ENCODE measurements at places on chromosomes 7 and 10. TPM values are rescaled to one million over a fixed set of nuclear protein-coding genes. Genes with fewer than 3 reads are reported as not detected.

The LRRTM3 gene
- not detected for polyA plus RNA-seq

The OR2A42 gene
- not detected for polyA plus RNA-seq

The CALHM1 gene
- not detected for polyA plus RNA-seq

The LRRC17 gene
- 964 TPM for polyA plus RNA-seq

The EPO gene
- polyA plus RNA-seq, result not detected

The TEX47 gene
- not detected for polyA plus RNA-seq

The RAMP3 gene
- polyA plus RNA-seq, result not detected

The ACHE gene
- 0.35 TPM for polyA plus RNA-seq

The FAM25C gene
- polyA plus RNA-seq, result not detected

The TMEM176A gene
- polyA plus RNA-seq, result 1.5 TPM

DNA sequence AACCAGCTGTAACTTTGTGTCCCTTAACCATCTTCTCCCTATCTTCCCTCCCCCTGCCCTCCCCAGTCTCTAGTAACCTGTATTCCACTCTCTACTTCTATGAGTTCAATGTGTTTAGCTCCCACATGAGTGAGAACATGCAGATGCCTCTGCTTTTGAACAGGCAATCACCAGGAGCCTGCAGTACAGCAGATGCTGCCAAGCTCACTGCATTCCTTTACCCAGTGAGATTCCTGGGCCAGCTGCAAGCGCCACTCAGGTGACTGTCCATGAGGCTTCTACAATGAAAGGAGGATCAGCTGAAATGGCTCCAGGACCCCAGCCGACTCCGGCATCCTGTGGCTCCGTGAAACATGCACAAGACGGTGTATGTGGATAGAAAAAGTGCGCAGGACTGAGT, 15.7 kb downstream of the GRID1 start:
- no peak for DNase-seq

DNA sequence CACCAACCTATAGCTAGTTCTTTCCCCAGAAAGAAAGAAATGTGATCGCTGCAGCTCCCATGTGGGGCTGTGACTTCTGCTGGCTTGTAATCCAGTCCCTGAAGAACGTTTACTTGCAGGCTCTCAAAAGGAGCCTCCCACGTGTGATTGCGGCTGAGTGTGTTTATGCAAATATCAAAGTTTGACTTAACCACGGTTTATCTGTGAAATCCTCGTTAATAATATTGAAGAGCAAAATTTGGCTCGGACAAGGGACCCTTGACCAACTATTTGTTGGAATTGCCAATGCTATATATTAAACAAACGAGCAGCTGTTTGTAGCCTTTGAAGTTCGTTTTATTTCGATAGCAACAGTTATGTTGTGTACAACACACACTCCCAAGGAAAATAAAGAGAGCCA, 470.1 kb upstream of the NRP1 start:
- DNase-seq, result no peak

GRCh38 chr7:108629651-108630400, 60.2 kb downstream of the DNAJB9 start:
- DNase-seq, result no peak

DNA sequence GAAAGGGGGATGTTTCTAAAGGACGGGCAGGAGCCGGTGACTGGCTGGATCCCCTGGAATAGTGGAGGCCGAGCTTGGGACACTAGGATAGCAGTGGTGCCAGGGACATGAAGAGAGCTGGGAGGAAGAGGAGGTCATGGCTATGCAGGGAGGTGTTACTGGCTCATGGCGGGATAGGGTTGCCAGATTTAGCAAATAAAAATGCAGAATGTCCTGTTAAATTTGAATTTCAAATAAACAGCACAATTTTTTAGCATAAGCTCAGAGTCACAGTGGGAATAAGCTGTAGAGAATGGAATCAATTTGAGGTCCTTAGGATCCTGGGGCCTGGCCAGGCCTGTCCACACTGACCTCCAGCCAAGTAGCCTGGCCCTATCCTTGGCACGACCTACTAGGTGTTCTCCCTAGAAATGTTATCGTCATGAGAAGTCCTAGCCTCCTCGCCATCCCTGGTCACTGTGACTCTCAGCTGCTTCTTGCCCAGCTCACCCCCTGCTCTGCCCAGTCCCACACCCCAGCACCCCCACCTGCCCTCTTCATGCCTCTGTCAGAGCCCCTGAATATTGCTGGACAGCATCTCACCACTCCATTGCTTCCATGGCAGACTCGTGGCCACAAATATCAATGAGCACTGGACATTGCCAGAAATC, 7.6 kb upstream of the KCP start:
- no peak for DNase-seq

- DNase-seq, result no peak
Measured at GRCh38 chr7:158097453-158098124, 490.0 kb downstream of the PTPRN2 start.

- no peak for DNase-seq
Measured at GRCh38 chr7:102169651-102170392, 116.8 kb upstream of the SH2B2 start.

GRCh38 chr7:151310578-151310977, 31.0 kb upstream of the NUB1 start:
- DNase-seq, result no peak

DNA sequence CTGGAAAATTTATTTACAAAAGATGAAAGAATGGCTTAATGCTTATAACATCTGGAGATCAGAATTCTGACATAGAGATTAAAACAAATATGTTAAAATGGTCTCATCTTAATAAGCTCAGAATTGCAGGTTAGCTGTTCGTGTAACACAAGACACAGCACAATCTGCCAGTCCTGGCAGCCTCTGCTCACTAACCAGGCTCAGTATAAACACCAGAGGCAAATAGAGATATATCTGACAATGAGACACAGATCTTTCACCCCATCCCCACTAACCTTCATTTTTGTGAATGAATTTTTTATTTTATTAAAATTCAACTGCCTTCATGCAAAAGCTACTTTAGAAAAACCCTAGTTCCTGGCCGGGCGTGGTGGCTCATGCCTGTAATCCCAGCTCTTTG, 51.8 kb downstream of the RELN start:
- DNase-seq, result no peak

- DNase-seq, result no peak
Measured at GRCh38 chr10:122293961-122294380, 22.9 kb downstream of the BTBD16 start.

- DNase-seq, result no peak
Measured at GRCh38 chr10:20608503-20608902, 288.6 kb downstream of the NEBL start.

GRCh38 chr10:122115874-122116273, 126.9 kb downstream of the TACC2 start:
- no peak for DNase-seq

- DNase-seq, result no peak
Measured at GRCh38 chr7:39360766-39361165, 205.4 kb upstream of the YAE1 start.

- no peak for DNase-seq
Measured at GRCh38 chr7:98284335-98285036, 3.0 kb downstream of the BRI3 start.

- no peak for DNase-seq
Measured at GRCh38 chr10:112792487-112793201, 157.4 kb upstream of the TCF7L2 start.

DNA sequence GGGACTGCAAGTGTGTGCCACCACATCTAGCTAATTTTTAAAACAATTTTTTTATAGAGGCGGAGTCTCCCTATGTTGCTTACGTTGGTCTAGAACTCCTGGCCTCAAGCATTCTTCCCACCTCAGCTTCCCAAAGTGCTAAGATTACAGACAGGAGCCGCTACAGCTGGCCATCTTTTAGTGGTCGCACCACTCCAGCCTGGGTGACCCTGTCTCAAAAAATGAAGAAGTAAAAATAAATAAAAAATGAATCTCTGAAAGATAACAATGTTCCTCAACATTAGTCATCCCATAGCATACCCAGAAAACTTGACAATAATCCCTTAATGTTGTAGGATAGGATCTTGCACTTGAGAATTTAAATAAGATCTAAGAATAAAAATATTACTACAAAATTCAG, 18.2 kb downstream of the WBP1L start:
- no peak for DNase-seq

DNA sequence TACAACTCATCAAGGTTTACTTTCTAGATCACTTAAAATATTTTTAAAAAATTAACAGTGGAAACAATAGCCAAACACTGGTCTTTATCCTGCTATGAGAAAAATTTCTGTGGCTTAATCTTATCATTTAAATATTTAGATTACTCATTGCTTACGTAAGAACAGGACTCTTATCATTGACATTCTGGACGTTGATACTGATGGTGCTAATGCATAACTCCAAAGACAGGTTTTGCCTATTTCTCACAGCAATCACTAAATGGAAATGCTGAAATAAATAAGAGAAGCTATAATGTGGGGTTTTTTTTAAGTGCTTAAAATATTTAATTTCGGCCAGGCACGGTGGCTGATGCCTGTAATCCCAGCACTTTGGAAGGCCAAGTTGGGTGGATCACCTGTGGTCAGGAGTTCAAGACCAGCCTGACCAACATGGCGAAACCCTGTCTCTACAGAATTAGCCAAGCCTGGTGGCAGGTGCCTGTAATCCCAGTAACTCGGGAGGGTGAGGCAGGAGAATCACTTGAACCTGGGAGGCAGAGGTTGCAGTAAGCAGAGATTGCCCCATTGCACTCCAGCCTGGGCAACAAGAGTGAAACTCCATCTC, 195.0 kb downstream of the HGF start:
- peak; percentile 58 for DNase-seq

- no peak for DNase-seq
Measured at GRCh38 chr7:51288896-51289622, 27.6 kb downstream of the COBL start.

DNA sequence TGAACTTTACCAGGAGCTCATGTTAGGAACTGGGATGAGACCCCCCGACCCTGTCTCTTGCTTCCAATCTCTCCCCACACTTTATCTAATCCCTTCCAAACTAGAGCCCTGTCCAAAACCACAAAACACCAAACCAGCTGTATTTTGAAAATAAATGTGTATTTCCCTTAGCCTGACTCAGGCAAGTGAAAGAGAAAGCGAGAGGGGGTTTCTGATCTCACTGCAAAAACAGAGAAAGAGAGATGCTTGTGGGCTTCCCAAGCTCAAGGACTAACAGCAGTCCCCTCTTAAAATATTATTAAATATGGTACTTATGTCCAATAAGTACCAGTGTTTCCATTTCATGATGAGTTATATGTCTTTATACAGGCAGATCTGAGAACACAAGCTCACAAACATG, 122.0 kb downstream of the AGMO start:
- no peak for DNase-seq

GRCh38 chr7:100867776-100868485, 744 bp downstream of the TRIP6 start:
- no peak for DNase-seq

DNA sequence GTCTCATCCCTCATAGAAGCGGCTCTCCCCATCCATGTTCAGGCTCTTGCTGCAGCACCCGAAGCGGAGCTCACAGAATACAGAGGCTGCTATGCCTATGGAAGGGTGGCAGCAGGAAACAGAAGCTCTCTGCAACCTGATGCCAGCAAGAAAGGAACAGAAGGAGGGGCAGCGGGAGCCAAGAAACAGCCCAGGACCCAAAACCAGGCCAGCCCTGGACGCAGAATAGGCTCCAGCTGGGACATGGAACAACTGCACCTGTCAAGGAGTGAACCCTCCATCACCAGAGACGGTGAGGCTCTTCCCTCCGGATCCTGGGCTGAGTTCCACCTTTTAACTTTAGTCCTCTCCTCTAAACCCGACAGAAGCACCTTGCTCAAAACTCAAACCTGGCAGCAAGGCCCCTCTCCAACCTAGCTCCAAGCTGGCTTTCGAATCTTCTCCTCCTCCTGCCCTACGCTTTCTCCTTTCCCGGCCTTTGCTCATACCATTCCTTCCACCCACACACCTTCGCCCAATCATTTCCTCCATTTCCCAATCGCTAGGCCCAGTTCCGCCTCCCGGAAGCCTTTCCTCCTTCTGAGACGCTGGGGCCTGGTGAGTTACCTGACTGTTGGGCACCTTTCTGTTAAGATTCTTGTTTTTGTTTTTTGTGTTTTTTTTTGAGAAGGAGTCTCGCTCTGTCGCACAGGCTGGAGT, 122.8 kb upstream of the ZNF92 start:
- DNase-seq, result no peak

DNA sequence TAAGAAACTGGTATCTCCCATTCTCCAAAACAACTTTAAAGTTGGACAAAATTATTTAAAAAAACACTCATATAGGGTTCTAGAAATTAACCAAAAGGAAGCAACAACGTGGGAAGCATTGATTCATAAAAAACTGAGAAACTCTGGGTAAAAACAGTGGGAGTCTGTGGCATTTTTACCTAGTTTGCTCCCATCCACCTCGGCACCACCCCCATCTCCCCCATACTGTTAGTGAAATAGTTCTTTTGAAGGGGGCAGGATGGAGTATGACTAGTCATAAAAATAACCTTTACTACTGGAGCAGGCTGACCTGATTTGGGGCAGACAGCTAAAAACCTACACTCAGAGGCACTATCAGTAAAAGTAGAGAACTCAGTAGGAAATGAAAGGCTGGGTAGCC, 123.2 kb downstream of the AVL9 start:
- no peak for DNase-seq

- DNase-seq, result no peak
Measured at GRCh38 chr10:60140651-60141632, 234.6 kb upstream of the CCDC6 start.

DNA sequence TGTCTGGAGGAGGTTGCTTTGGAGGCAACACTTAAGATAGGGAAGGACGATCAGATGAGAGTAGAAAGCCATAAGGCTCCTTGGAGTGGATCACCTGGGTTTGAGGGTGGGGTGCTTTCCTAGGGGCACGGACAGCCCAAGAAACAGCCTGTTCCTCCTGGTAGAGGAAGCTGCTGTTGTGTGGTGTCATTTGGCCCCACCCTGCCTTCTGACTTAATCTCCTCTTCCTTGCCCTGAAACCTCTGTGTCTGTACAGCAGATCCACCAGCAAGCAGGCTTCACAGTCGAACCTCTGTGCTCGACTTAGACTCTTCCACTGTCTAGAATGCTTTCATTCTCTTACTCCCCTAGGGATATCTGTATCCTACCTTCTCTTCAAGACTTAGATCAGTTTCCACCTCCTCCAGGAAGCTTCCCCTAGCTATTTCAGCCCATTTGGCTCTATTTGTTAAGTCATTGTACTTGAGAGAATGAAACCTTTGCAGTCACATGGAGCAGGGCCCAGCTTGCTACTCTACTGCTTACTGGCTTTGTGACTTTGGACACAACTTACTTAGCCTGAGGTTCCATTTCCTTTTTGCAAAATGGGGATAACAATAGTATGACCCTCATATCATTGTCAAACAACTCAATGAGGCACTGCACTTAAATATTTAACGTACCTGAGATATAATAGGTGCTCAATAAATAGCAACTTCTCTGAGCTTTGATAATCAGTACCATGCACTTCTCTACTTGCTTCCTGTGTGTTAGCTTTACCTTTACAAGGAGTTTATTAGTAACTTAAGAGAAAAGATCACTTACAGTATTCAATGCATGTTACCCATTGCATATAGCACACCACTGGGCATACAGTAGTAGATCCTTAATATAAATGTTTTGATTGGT, 5.0 kb downstream of the MXI1 start:
- DNase-seq, result no peak

DNA sequence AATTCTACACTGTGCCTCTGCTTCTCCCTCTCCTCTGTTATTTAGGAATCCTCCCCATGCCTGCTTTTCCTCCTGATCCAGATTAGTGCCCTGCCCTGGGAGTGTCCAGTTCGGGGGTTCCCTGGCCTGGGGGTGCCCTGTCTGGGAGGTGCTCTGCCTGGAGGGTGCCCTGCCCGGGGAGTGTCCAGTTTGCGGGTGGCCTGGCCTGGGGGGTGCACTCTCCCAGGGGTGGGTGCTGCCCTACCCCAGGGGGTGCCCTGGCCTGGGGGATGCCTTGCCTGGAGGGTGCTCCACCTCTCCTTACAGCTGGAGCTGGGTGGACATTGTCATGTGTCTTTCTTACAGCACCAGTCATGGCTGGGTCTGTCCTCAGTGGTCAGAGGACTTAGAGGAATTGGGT, 20.2 kb downstream of the RAMP3 start:
- no peak for DNase-seq

All from AG04450 (cell line).